ENCODE measurements at places on chromosomes 1 and 21.

DNA sequence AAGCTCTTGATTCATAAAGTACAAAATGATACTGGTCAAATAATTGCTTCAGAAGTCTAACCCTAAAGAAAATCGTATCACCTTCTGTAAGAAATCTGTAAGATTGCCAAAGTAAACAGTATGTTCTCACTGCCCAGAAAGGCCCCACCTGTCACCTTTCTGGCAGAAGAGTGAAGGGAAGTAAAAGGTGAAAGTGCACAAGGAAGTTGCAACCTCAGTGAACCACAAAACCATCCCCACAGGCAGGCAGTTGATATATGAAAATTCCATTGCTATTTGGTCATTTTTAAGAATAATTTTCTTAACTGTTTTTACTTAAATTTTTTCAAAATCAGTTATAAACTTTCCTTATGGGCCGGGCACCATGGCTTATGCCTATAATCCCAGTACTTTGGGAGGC is 48.5 kb upstream of the FBXO28 start:
- no peak overlapping the region for H3K4me3 ChIP-seq
- no peaks in the 10 kb centered on the region for H3K4me1 ChIP-seq
- no peak for DNase-seq
- H3K27ac ChIP-seq: no peak overlapping the region
- H3K27me3 ChIP-seq: no peaks in the 10 kb centered on the region

DNA sequence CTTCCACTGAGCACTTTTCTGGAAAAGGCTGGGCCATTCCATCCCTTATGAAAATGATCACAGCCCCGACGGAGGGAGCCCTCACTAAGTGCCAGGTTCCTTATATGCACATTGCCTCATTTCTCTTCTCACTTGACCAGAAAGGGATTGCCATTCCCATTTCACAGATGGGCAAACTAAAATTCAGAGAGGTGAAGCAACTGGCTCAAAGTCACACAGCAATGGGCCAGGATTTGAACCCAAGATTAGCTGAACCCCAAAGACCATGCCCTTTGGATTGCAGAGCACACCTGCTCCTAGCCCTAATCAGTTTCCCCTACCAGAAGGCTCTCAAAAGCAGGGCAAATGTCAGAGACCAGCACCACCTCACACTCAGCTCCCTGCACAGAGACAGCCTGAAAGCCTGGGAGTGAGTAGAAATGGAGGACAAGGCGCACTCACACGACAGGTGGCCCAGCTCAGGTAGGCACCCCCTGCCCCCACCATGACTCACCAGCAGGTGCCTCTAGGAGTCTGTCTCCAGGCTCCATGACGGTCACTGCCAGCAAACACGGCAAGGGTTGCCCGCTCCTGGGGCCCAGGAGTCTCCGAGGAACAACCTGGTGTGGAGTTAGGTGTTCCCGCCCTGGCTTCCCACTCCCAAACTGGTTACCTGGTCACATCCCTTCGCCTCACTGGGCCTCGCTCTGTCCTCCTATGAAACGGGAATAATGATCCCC is 21.7 kb downstream of the SDC3 start:
- no peak overlapping the region for H3K4me3 ChIP-seq
- H3K36me3 ChIP-seq: no peaks in the 10 kb centered on the region
- no peaks in the 10 kb centered on the region for H3K4me1 ChIP-seq
- no peak for DNase-seq

- no peaks in the 10 kb centered on the region for H3K27me3 ChIP-seq
- no peak overlapping the region for H3K27ac ChIP-seq
- H3K4me1 ChIP-seq: no peaks in the 10 kb centered on the region
- H3K36me3 ChIP-seq: no peaks in the 10 kb centered on the region
- H3K4me3 ChIP-seq: no peak overlapping the region
- no peak for DNase-seq
Observed at GRCh38 chr1:240310226-240310925, 218.7 kb downstream of the FMN2 start.

- H3K27me3 ChIP-seq: no peaks in the 10 kb centered on the region
- H3K4me1 ChIP-seq: no peaks in the 10 kb centered on the region
Observed at GRCh38 chr1:174080819-174081218, 58.7 kb upstream of the RC3H1 start.

DNA sequence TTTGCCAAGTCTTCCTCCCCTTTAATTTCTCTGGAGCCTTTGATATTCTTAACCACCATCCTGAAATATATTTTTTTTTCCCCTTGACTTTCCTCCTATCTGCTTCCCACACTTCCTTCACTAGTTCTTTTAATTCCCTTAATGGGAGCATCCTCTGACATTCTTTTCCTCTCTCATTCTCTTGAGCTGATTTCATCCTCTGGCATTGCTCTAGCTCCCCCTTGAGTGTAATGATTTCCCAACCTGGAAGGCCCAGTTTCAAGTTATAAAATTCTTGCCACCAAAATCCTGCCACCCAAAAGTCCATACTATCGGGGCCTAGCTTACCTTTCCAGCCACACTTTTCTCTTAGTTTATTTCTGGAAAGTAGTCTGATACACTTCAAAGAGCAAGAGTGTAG is 39.5 kb upstream of the UBE2U start:
- H3K4me3 ChIP-seq: no peak overlapping the region
- H3K4me1 ChIP-seq: peaks cover 4% of the 10 kb centered on the region
- no peaks in the 10 kb centered on the region for H3K36me3 ChIP-seq
- H3K27ac ChIP-seq: no peak overlapping the region
- no peak for DNase-seq

DNA sequence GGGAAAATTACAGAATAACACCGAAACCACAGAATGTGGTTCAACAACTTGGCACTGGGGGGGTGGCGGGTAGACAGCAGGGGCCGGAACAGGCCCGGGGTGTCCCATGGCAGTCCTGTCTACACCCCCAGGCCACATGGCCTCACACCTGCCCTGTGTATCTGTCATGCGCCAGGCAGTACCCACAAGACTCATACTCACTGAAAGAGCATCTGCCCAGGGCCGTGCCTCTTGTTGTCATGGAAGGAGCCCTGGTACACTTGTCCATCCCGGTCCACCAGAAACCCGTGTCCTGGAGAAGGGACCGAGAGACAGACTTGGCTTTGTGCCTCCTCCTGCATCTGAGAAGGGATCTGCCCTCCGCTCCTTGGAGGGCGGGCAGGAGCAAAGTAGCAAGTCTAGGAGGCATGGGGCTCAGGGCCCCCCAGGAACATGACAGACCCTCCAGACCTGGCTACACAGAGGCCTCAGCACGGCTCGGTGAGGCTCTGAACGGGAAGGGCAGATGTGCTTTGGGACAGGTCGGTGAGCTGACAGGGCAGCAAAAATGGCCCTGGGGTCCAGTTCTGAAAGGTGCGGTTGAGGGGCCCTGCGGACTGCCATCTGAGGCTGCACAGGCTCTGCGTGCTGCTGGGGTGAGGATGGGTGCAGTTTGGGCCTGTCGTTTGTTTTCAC is 5.6 kb downstream of the MORN1 start:
- H3K4me3 ChIP-seq: no peak overlapping the region
- H3K27me3 ChIP-seq: no peaks in the 10 kb centered on the region

GRCh38 chr1:98078596-98078995 is 157.8 kb upstream of the DPYD start:
- H3K36me3 ChIP-seq: no peaks in the 10 kb centered on the region
- no peaks in the 10 kb centered on the region for H3K4me1 ChIP-seq
- H3K4me3 ChIP-seq: no peak overlapping the region
- no peaks in the 10 kb centered on the region for H3K27me3 ChIP-seq
- no peak for DNase-seq

DNA sequence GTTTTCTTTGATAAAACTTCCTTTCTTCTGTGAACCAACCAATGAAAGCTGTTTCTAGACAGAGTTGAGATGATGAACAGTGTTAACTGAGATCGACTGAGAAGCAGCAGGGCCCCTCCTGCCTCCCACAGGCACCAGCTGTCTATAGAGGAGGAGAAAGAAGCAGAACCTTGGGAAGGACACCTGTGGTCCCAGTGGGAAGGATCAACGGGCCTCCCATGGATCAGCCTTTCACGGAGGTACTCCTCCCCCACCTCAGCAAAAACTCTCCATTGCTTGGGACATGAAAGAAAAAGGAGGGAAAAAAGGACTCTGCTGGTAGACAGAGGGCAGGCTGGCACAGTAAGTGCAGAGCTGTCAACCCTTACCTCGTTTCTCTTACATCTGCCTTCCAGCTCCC is 40.5 kb downstream of the PLPPR5 start:
- no peak overlapping the region for H3K4me3 ChIP-seq
- H3K27ac ChIP-seq: no peak overlapping the region
- no peak for DNase-seq
- H3K4me1 ChIP-seq: no peaks in the 10 kb centered on the region

- H3K4me1 ChIP-seq: peaks cover 18% of the 10 kb centered on the region
- peak overlapping the region; percentile 96 for H3K27ac ChIP-seq
- H3K4me3 ChIP-seq: peak overlapping the region; percentile 73
- peaks cover 11% of the 10 kb centered on the region for H3K36me3 ChIP-seq
Observed at GRCh38 chr1:52056937-52057231, 789 bp downstream of the BTF3L4 start.

DNA sequence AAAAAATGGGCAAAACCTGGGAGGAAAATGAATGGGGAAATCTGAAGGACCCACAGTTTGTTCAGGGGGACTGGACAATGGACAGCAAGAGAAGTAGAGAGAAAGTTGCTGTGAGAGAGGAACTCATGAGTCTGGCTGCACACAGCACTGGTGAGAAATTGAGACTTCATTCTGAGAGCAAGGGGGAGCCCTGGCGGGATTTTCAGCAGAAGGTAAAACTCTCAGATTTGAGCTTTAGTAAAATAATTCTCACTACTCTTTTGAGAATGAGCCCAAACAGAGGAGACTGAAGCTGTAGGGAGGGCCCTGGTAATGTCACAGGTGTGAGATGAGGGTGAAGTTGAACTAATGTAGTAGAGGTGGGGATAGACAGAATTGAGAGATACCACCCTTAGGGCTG is 438.6 kb downstream of the OMA1 start:
- no peak overlapping the region for H3K27ac ChIP-seq
- no peaks in the 10 kb centered on the region for H3K36me3 ChIP-seq
- DNase-seq: no peak
- H3K4me3 ChIP-seq: no peak overlapping the region

DNA sequence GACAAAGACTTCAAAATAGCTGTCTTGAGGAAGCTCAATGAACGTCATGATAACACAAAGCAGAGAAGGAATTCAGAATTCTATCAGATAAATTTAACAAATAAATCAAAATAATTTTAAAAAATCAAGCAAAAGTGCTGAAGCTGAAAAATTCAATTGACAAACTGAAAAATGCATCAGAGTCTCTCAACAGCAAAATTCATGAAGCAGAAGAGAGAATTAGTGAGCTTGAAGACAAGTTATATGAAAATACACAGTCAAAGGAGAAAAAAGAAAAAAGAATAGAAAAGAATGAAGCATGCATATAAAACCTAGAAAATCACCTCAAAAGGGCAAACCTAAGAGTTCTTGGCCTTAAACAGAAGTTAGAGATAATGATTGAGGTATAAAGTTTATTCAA is 21.0 kb upstream of the UHMK1 start:
- H3K27ac ChIP-seq: no peak overlapping the region
- H3K4me1 ChIP-seq: no peaks in the 10 kb centered on the region
- no peaks in the 10 kb centered on the region for H3K36me3 ChIP-seq

DNA sequence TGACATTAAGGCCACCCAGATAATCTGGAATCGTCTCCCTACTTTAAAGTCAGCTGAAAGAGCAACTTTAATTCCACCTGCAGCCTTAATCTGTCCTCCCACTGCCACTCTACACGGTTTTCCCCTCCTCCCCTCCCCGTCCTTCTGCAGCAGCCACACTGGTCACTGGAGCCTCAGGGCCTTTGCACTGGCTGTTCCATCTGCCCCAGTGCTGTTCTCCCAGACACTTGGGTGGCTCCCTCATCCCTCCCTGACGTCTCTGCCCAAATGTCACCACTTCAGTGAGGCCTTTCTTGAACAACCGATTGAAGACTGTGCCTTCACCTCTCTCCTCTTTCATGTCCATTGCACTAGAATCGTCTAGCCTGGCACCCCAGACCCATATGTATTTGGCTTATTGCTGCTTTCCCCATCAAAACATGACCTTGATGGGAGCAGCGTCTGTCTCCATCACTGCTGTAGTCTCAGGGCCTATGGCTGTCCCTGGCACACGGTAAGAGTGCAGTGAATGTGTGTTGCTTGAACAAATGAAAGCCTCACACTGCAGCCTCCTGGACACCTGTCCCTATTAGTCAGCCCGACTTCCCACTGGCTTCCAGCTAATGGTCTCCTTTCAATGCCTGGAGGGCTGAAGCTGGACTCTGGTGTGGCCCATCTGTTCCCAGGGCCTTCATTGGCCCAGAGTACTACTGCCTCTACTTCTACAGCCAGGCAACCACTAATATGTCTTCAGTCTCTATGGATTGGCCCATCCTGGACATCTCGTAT is 10.6 kb upstream of the PRDM16 start:
- H3K36me3 ChIP-seq: no peaks in the 10 kb centered on the region
- H3K27me3 ChIP-seq: no peaks in the 10 kb centered on the region
- H3K27ac ChIP-seq: no peak overlapping the region

DNA sequence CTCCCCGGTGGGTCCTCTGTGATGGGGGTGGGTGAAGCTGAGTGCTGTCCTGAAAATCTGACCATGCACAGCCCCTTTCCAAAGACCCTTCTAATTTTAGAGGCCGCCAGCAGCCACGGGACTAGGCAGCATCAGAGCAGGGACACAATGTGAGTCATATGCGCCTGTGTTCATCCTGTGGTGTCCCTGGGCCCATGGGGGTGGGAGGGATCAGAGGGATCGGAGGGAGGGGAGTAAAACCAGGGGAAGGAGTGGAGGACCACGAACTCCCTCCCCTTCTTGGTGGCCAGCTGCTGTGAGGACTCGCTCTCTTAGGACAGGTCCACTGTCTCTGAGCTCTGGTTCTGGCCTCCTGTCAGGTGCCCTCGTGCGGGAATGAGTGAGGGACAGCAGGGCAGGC is 61.5 kb downstream of the ADARB1 start:
- no peaks in the 10 kb centered on the region for H3K27me3 ChIP-seq
- DNase-seq: no peak
- no peak overlapping the region for H3K4me3 ChIP-seq
- no peak overlapping the region for H3K27ac ChIP-seq
- H3K4me1 ChIP-seq: no peaks in the 10 kb centered on the region

DNA sequence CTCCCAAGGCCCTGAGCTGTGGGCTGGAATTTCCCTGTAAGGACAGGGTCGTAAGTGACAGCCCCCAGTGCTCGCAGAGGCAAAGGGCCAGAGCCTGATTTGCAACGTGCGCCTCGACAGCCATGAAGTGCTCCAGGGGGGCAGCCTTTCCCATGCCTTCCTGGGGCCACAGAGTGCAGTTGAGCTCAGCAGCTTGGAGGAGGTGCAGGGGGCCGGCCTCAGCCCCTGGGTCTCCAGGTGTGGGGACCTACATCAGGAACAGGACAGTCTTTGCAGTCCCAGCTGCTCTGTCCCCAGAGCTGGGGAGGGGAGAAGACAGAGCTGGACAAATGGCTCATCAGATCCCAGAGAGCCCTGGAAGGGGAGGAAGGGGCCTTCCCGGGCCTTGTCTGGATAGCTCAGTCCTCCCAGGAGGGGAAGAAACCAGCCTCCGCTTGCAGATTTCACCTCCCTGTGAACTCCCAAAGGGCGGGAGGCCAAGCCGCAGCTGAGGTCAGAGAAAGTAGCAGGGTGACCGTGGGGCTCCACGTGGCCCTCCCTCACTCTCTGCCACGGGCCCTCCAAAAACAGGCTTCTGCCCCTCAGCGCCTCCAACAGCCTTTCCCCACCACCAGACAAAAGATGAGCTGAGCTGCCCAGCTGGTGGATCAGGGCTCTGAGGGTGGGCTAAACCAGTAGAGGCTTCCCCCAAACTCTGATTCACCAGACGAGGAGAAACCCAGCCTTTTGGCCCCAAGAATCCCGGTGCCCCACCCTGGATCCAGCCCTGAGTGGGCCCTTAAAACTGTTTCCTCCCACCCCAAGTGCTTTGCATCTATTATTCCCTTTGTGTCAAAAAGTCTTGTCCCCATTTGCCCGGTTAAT is 76.5 kb downstream of the DHRS3 start:
- H3K36me3 ChIP-seq: no peaks in the 10 kb centered on the region
- no peak overlapping the region for H3K27ac ChIP-seq
- H3K4me1 ChIP-seq: peaks cover 5% of the 10 kb centered on the region
